8988T (cell line): ENCODE measurements at places on chromosomes 3 and 15.

- no peak for DNase-seq
Observed at GRCh38 chr3:28586325-28586724, 237.7 kb upstream of the AZI2 start.

GRCh38 chr3:55454611-55455010, 32.5 kb downstream of the WNT5A start:
- DNase-seq: no peak

- no peak for DNase-seq
Observed at GRCh38 chr3:192818126-192818525, 90.8 kb upstream of the FGF12 start.

- DNase-seq: peak; percentile 78
Observed at GRCh38 chr3:49017971-49018706, at the start of gene DALRD3. Gene DALRD3, minus strand, starts transcription at chr3:49018580. Its CDS starts 16 bp downstream, at chr3:49018564.

- DNase-seq: no peak
Observed at GRCh38 chr15:89458440-89458839, 37.9 kb downstream of the RHCG start.

- DNase-seq: no peak
Observed at GRCh38 chr3:72652395-72652794, 195.8 kb downstream of the SHQ1 start.

- DNase-seq: no peak
Observed at GRCh38 chr3:115999001-115999585, 375.8 kb downstream of the GAP43 start.

- no peak for DNase-seq
Observed at GRCh38 chr15:94526071-94526689, 294.8 kb downstream of the MCTP2 start.

DNA sequence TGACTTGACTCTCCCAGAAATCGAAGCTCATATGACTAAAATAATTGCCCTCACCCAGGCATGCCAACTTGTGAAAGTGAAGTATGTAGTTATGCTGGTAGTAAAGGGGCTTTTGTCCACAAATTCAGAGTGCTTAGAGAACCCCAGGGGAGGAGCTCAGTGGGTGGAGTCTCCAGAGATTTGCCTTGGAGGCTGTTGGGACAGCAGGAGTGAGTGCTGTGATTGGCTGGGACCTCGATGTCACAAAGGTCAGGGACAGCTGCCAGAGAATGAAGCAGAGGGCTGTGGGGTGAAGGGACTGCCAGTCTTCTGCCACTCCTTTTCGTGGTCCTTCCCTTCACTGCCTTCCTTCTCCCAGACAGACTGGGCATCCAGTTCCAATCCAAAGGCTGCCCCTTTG, 49.8 kb downstream of the ZNF445 start:
- DNase-seq: no peak

GRCh38 chr15:45646220-45646619, 11.4 kb downstream of the SQOR start:
- no peak for DNase-seq

DNA sequence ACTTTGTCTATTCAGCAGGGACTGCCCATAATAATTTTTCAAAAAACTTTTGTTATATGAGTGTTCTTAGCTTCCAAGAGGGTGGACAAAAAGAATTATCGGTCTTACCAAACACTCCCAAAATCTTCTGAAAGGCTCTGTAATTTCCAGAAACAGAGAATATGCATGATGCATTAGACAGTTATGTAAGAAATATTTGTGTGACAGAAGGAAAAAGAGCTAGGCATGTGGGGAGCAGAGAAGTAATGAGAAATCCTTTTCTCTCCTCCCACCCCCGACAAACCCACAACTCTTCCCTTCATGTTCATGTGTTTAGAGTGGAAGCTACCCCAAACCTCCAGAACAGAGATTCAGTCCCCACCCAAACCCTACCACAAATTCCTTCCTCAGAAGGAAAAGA, 86.8 kb downstream of the MYO5A start:
- DNase-seq: no peak

DNA sequence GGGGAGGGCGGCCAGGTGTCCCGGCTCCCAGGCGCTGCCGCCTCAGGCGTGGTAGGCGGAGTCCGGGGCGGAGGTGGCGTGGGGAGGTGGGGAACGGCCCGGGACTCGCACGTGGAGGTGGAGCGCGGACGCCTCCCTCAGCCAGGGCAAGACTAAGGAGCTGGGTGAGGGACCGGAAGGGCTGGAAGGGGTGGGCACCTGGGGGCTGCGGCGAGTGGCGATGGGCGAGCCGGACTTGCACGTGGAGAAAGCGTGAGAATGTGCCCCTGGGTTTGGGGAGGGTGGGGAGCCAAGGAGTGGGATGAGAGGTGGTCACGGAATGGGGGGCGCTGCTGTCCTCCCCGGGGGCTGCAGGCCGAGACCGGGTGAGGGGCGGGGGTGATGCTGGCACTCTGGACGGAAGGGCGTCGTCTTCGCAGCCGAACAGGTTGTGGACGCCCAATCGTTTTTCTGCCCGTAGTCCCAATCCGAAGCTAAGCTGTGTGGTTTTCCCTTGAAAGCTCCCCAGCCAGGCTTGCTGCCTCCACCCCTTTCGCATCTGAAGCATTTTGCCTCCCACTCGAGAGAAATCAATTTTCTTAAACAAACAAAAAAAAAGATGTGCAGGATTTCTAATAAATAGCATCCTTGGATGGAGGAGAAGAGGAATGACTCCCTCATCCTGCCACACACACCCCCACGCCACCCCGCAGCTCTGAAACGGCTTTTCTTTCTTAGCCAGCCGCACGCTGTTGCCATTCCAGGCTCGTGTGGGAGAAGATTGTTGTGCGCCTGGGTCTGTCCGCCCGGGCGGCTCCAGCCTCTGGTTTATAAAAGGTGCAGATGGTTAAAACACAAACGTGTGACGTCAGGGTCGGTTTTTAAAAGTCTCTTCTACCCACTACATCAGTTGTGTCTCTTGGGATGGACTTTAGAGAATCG, 62.5 kb upstream of the ANKRD28 start:
- peak; percentile 52 for DNase-seq

- DNase-seq: no peak
Observed at GRCh38 chr3:56889131-56889530, 87.4 kb upstream of the ARHGEF3 start.

- DNase-seq: no peak
Observed at GRCh38 chr3:163776743-163777142, 1301.6 kb downstream of the SI start.

- DNase-seq: peak; percentile 27
Observed at GRCh38 chr15:33126559-33127290, 67.8 kb downstream of the FMN1 start.

DNA sequence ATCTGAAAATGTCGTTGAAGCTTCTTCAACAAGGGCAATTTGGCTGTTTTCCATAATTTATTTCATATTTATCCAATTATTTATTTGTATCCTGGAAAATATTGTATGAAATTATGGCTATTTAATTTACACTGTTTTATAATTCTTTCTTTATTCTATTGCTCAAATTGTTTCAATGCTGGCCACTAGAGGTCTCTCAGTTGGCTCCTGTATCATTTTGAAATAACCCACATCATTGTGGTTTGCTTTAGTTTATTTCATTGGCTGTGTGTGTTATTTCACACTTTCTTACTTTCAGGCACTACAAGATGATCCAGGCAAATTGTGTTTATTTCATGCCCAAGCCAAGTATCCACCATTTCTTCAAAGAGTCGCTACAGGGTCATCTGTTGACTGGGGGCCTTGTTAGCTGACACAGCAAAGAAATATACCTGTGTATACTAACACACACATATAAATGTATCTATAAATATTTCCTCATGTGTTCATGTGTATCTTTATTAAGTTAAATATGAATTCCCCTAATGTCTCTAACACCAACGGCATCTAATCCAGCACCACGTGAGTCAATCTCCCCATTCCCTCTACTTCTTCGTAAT, 86.2 kb downstream of the NPAP1 start:
- DNase-seq: no peak

GRCh38 chr3:73294537-73294936, 233.1 kb downstream of the EBLN2 start:
- DNase-seq: no peak

DNA sequence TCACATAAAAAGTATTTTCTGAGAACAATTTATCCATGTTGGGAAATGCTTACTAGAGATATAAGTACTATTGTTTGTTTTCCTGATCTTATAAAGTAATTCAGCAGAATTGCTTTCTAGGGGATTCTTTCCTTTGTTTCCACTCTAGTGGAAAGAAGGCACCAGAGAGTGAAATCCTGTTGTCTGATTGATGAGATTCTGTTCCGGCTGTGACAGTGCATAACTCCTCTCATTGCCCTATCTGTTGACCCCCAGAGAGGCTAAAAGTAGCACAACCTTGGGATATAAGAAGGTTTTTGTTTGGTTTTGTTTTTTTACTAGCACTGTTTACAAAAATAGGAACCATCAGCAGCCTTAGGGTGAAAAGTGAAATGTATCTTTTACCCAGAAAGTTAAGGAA, 114.1 kb downstream of the ALCAM start:
- no peak for DNase-seq

DNA sequence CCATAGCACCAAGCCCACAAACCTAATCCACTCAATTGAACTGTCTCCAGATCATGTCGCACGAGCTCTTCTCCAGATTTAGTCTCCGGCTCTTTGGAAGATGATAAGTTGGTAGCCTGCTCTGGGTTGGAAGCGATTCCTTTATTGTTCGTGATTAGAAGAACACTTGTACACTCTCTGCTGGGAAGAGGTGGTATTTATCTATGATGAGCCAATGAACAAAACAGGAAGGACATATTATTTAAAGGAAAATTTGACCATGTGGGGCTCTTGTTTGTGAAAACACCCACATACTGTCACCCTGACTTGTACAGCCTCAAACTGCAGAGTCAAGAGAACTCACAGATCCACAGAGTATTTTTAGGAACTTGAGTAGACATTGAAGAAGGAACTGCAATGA, 54.4 kb downstream of the MYZAP start:
- DNase-seq: no peak

DNA sequence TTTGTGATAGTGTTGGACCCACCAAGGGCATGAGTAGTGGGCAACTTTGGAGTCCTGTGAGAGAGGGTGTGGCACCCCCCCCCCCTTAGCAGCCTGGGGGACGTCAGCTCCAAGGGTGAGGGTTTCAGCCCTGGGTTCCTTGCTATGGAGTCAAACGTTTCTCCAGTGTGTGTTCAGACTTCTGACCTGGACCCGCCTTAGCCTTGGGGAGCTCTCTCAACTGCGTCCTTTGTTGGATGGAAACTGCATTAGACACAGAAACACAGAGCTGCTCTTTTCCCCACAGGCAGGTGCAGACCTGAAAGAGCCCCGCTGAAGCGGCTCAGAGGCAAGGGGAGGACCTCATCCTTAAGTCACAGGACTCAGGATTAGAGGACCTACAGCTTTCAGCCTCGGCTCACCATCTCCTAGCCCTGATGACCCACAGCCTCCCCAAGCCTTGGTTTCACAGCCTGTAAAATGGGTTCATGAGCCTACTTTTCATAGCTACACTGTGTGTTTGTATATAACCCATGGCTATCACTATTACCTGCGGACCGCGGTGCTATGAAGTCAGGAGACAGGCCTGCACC, 19.9 kb downstream of the ZNF710 start:
- DNase-seq: no peak
